ENCODE measurements at places on chromosomes 11 and 22.

GRCh38 chr11:75214411-75214821, 26.2 kb upstream of the TPBGL start:
- peak; percentile 73 for DNase-seq

GRCh38 chr22:44567846-44568493, 69.9 kb upstream of the RTL6 start:
- peak; percentile 33 for DNase-seq

- DNase-seq: no peak
These were observed 23.8 kb upstream of the HIKESHI start for GRCh38 chr11:86278226-86278625.

GRCh38 chr11:73869332-73869949, 7.2 kb downstream of the COA4 start:
- no peak for DNase-seq

DNA sequence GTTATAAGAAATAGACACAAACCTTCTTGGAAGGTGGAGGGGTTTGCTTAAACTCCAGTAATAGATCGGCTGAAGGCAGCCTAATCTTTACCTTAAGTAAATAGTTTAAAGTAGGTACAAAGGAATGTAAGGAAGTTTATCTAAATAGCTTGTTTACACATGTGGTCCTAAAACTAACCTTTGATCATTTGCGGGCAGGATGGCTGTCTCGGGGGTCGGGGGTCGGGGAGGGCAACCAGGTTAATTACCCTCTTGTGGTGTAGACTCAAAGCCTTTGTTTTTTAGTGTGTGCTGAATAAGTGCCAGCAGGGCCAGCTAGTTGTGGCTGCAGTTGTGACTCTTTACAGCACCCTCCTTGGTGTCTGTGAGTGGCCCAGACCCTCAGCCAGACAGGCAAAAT, 256.9 kb upstream of the SESN3 start:
- DNase-seq: no peak

GRCh38 chr11:66313321-66314185, 3.3 kb downstream of the CD248 start:
- no peak for DNase-seq

Measured in activated naive CD8-positive, alpha-beta T cell treated with anti-CD3 and anti-CD28 coated beads for 36 hours (primary cell).